ENCODE measurements at places on chromosomes 12 and 14.

DNA sequence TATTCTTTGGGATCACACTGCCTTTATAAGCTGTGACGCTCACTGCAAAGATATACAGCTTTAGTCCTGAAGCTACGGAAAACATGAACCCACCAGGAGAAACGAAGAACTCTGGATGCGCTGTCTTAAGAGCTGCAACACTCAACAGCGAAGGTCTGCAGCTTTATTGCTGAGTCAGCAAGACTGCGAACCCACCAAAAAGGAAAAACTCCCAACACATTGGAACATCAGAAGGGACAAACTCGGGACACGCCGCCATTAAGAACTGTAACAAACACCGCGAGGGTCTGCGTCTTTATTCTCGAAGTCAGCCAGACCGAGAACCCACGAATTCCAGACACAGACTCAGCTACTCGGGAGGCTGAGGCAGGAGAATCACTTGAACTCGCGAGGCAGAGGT is 9.2 kb upstream of the VWF start:
- H3K27ac ChIP-seq: no peak overlapping the region
- no peaks in the 10 kb centered on the region for H3K36me3 ChIP-seq
- H3K27me3 ChIP-seq: no peaks in the 10 kb centered on the region

DNA sequence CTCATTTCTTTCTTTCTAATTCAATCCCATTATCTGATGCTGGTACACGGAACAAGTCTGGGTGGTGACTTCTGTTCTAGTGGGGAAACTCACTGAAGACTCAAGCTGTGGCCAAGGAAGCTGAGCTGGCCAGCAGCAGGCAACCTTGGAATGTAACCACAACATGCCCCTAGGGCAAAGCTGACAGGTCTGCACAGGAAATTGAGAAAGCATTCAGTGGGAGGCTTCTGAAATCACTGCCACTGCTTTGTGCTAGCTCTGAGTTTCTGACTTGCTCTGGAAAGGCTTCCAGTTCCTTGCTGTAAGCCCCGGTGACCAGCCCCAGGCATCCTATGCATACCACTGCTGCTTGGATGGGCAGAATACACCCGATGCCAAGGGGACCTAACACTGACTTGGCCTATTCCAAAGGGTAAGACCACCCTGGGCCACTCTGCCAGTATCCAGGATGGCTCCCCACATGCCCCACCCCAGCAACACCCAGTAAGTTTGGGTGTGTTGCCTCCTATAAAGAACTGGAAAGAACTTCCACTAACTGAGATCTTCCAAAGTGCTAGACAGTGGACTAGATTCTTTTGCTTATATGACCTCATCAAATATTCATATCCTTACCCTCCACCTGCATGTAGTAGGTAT is 84.5 kb upstream of the CDKN3 start:
- H3K36me3 ChIP-seq: no peaks in the 10 kb centered on the region
- no peak overlapping the region for H3K4me3 ChIP-seq
- DNase-seq: no peak
- H3K27ac ChIP-seq: no peak overlapping the region
- no peaks in the 10 kb centered on the region for H3K27me3 ChIP-seq

DNA sequence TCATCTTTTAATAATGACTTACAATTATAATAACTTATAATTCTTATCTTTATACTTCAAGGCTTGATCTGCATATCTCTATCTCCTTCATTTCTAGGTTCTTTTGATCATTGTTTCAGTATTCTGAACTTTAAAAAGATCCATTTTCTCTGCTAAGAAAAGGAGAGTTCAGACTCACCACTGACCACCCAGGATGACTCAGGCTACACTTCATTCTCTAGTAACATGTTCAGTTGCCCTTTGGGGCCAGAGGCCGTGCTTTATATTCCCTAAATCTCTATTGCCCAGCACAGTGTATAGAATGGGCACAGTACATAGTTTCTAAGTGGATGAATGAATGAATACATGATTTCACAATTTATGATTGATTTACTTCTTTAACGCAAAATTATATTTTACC is 268.7 kb downstream of the AKAP6 start:
- H3K27ac ChIP-seq: no peak overlapping the region
- DNase-seq: no peak
- H3K36me3 ChIP-seq: peaks cover 4% of the 10 kb centered on the region
- no peaks in the 10 kb centered on the region for H3K4me1 ChIP-seq
- H3K4me3 ChIP-seq: no peak overlapping the region

- no peaks in the 10 kb centered on the region for H3K36me3 ChIP-seq
- no peak overlapping the region for H3K4me3 ChIP-seq
- DNase-seq: no peak
Observed at GRCh38 chr12:40313928-40314327, 89.1 kb downstream of the LRRK2 start.

- no peak overlapping the region for H3K27ac ChIP-seq
- no peaks in the 10 kb centered on the region for H3K36me3 ChIP-seq
- peak; percentile 43 for DNase-seq
- H3K27me3 ChIP-seq: peaks cover 100% of the 10 kb centered on the region
Observed at GRCh38 chr12:27970401-27971120, 2.0 kb downstream of the PTHLH start.

DNA sequence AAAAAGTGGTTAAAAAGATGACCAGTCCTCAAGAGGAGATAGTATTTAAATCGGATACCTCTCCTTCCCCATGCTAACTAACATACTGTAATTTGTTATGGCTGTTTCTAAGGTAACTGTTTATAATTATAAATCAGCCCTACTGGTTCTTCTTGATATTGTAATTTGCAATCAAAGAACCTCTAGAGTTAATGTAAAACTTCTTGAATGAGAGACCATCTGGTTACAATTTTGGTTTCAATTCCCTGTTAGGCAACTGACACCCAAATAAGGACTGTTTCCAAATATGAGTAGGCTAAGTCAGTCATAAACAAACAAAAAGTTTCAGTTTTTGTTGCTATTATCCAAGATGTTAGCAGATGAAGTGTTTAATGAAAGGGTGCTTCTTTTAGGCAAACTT is 120.2 kb upstream of the DNM1L start:
- no peaks in the 10 kb centered on the region for H3K27me3 ChIP-seq
- H3K27ac ChIP-seq: no peak overlapping the region
- no peak overlapping the region for H3K4me3 ChIP-seq
- no peaks in the 10 kb centered on the region for H3K4me1 ChIP-seq

GRCh38 chr12:16610743-16611142 is 4.8 kb upstream of the LMO3 start:
- H3K4me1 ChIP-seq: peaks cover 23% of the 10 kb centered on the region
- no peak for DNase-seq
- no peak overlapping the region for H3K27ac ChIP-seq
- no peaks in the 10 kb centered on the region for H3K36me3 ChIP-seq

- no peak for DNase-seq
- H3K4me3 ChIP-seq: no peak overlapping the region
- no peak overlapping the region for H3K27ac ChIP-seq
- H3K36me3 ChIP-seq: no peaks in the 10 kb centered on the region
- no peaks in the 10 kb centered on the region for H3K4me1 ChIP-seq
Observed at GRCh38 chr14:59547310-59547709, 29.3 kb downstream of the CCDC175 start.

- peaks cover 14% of the 10 kb centered on the region for H3K4me1 ChIP-seq
- no peak overlapping the region for H3K27ac ChIP-seq
- H3K36me3 ChIP-seq: no peaks in the 10 kb centered on the region
- no peak for DNase-seq
- no peak overlapping the region for H3K4me3 ChIP-seq
Observed at GRCh38 chr12:19447386-19447785, 8.1 kb downstream of the AEBP2 start.

DNA sequence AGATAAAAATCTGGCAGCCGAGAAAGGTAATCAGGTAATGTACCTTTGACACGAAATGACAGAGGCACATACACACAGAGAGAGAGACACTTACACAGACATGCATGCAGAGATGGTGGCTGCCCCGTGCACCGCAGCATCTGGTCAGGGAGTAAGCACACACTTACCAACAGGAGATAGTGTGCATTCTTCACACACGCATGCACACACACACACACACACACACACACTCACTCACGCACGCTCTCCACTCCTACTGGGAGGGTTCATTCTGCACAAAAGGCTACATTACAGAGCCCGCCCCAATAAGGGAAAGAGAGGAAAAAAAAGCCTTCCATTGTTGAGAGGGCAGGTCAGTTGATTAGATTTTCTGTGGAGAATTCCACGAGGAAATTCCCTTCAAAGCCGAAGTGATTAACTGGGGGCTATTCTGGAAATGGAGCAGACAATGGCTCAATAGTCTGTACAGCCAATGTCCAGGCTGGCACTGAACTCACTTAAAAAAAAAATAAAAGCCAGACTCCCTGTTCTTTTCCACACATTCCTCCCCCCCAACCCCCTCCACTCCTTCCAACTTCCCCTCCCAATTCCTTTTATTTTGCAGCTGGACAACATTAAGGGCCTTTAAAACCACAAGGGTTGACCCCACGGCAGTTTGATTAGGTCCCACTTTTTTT is 1.4 kb upstream of the SOX5 start:
- H3K36me3 ChIP-seq: no peaks in the 10 kb centered on the region
- H3K27me3 ChIP-seq: no peaks in the 10 kb centered on the region
- H3K4me1 ChIP-seq: peaks cover 9% of the 10 kb centered on the region
